ENCODE measurements at places on chromosomes 2 and 18.

- no peak for DNase-seq
Measured at GRCh38 chr2:165469417-165469816, at the start of gene CSRNP3. CSRNP3 (plus strand) TSS chr2:165469698; CDS start chr2:165595066, 125,368 bp downstream.

GRCh38 chr2:156436497-156437085 is 412 bp downstream of the GPD2 start:
- DNase-seq = peak; percentile 23

GRCh38 chr2:10255189-10256030 is 47.3 kb upstream of the HPCAL1 start:
- no peak for DNase-seq

GRCh38 chr18:27378431-27379095 is 193.5 kb upstream of the CHST9 start:
- no peak for DNase-seq

GRCh38 chr2:226151157-226151556 is 648.5 kb downstream of the IRS1 start:
- no peak for DNase-seq

DNA sequence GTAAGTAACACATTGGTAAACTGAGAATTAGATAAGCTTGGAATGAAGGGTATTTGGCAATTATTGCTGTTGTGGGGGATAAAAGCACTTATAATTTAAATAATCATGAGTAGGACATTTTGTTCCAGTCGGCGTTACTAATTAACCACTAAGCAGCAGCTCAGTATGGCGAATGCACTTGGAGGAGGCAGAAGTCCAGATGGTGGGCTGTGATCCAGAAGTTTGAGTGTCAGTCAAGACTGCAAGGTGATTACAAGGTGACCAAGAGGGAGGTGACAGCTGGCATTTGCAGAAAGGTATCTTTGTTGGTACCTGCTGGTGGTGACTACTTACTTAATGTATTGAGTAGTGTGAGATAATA is 643.6 kb upstream of the FAM98A start:
- DNase-seq = no peak

DNA sequence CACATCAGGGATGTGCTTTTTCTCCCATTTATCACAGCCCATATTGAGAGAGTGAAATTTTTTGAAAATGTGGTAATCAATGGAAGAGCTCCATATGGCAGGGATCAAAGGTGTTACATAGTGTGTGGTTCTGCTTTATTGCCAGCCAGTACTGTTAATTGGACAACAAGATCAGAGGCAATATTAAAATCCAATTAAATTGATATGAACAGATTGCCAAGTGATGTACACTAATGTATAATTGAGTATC is 338.9 kb downstream of the BCL11A start:
- DNase-seq = no peak

DNA sequence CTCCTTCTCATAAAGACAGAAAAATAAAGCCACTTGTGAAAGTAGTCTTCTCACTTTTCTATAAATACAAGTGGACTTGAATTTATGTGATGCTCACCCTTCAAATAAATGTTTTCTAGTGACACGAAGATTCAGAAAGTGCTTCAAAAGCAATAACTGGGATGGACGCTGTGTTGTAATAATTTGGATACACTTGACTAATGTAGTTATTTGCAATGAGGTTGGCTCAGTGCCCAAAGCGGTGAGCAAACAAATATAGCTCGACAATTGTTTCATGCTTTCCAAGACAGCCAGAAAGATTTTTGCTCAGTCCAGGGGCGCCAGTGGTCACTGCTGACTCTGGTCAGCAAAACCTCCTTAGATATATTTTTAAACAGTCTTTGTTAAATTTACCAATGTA is 278.6 kb upstream of the KLHL14 start:
- DNase-seq = no peak

GRCh38 chr18:32048507-32049091 is 30.0 kb downstream of the RNF125 start:
- peak; percentile 36 for DNase-seq

- no peak for DNase-seq
Measured at GRCh38 chr18:26459340-26459739, 89.0 kb downstream of the KCTD1 start.

DNA sequence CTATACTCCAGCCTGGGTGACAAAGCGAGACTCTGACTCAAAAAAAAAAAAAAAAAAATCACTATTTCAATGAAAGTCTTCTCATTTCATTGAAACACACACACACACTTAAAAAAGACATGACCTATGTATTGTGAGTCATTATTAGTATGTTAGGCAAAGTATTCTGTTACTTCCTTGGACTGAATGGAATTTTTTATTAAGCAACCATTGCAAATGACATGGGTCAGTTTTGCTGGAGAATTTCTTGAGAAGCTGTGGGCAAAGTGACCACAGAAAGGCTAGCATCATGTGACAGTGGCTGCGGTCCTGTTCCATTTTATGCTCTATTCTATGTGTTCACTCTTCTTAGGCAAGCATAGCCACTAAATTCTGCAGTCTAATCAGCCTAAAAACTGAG is 695.7 kb downstream of the TDRD15 start:
- DNase-seq = no peak

DNA sequence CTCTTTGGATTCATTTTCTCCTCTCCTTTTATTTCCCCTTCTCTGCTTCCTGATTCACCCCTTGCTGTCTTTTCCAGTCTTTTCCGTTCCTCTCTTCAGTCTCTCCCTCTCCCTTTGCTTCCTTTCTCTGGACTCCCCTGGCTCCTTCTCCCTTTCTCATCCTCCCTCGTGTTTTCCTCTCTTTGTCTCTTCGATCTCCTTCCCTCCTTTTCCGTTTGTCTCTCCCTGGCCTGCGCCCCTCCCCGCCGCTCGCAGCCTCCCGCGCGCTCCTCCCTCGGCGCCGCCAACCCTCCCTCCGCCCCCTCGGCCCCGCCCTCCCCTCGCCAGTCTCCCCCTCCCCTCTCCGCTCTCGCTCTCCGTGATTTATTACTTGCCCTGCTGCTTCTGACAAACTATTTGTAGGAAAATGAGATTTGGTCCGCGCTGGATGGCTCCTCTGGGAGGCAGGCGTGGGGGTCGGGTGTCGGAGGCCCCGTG is 46.0 kb upstream of the PAX8 start:
- peak; percentile 11 for DNase-seq

DNA sequence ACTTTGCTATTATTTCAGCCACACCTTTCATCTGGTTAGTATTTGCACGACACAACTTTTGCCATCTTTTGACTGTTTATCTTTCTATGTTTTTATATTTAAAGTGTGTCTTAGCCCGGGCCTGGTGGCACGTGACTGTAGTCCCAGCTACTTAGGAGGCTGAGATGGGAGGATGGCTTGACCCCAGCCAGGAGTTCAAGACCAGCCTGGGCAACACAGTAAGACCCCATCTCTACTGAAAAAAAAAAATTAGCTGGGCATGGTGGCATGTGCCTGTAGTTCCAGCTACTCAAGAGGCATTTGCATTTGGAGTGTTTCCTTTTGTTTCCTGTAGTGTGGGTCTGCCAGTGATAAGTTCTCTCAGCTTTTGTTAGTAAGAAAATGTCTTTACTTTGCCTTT is 88.7 kb upstream of the GLI2 start:
- no peak for DNase-seq

GRCh38 chr2:54949431-54949830 is 100.8 kb downstream of the RTN4 start:
- DNase-seq = no peak

DNA sequence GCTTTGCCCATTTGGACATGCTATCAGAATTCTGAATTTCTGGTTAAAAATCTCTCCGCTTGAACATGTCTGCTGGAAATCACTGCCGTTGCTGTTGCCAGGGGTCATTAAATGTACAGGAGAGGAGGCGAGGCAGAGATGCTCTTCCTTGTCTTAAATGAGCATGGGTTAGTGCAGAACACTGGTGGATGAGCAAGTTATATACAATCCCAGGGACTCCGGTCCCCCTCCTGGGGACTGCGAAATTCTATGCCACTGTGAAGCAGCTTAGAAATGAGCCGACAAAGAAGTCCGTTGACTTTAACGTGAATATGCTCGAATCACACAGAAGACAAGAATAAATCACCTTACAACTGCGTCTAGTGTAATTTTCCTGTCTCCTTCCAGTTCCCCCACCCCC is 95.1 kb upstream of the KLHL14 start:
- no peak for DNase-seq

DNA sequence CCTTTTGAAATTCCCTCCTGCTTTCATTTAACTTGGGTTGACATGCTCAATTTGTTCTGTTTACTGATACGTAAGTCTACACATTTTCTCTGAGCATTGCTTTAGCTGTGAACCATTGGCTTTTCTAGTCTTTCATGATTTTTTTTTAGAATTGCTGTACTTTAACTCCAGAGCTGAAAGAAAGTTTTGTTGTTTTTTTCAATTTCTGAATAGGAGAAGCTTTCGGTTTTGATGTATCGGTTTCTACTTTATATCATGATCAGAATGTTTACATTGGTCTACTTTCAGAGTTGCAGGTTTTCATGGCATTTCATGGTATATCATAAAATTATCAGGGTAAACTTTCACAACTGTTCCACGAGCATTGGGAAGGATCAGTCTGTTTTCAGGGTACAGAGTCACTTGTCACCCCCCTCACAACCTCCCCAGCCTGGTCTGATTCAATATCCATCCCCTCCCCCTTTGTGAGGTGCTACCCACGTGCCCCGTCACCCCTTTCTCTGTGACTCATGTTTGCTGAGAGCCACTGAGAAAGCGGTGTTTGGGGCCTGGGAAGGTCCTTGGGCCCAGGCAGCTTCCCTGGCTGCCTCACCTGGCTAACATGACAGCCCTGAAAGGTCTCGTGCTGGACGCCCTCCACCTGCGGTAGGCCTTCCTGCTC is 7.0 kb downstream of the ASTL start:
- peak; percentile 34 for DNase-seq

- no peak for DNase-seq
Measured at GRCh38 chr2:197276156-197276555, 34.4 kb downstream of the ANKRD44 start.

DNA sequence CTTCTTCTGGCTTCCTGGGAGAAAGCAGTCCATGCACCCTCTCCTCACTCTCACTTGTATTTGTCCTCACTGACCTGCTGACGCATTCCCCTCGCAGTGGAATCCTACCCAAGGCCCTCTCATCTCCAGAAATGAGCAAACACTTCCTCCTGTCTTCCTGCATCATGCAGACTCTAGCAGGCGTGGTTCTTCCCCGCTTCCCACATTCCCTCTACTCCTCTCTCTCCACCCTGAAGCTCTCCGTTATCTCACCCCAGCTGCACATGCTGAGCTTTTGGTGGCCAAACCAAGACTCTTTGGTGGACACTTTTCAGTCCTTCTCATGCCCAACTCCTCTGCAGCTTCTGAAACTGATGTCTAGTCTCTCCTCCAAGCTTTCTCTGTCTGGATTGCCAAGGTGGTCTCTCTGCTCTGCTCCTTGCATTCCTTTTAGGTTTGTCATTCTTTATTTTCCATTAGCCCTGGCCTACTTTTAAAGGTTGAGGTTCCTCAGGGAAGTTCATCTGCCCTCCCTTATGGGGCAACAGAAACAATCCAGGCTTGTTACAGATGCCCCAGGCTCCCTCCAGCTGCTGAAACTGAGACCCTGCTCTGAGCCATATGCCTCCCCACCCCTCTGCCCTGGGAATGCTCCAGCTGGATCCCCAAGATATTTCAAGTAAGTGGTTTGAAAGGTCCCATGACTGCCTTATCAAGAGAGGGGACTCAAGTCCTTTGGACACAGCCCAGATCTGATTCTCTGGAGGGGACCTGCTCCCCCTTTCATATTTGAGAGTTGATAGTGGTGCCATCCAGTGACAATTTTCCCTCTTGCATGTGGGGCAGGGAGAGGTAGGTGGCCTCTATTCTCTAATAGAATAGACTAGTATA is 835 bp upstream of the IL18RAP start:
- DNase-seq = no peak

- DNase-seq = no peak
Measured at GRCh38 chr18:75071866-75072671, 136.9 kb downstream of the PTGR3 start.

- no peak for DNase-seq
Measured at GRCh38 chr2:95008996-95009395, 16.5 kb upstream of the MAL start.

DNA sequence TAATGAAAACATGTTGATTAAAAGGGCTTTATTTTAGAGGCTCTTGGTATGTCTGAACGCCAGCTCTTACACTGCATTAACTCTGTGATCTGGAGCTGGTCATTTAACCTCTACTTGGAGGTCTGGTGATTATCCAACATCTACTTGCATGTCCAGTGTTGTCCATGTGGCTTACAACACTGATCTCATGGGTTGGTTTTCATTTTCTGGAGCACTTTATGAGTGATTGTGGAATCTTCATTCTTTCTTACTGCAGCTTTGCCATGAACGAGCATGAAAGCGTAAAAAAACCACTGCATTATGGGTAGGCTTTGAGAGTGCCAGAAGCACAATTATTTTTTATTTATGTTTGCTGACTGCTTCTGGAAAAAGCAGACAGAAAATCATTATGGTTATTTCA is 4.8 kb downstream of the CCDC195 start:
- DNase-seq = no peak

- DNase-seq = no peak
Measured at GRCh38 chr2:142052220-142052863, 78.5 kb downstream of the LRP1B start.

- no peak for DNase-seq
Measured at GRCh38 chr2:172053486-172053885, 31.8 kb upstream of the DLX1 start.

- no peak for DNase-seq
Measured at GRCh38 chr2:64857581-64858471, 131.4 kb upstream of the SLC1A4 start.

- DNase-seq = no peak
Measured at GRCh38 chr2:150888337-150888736, 373.3 kb downstream of the RBM43 start.

DNA sequence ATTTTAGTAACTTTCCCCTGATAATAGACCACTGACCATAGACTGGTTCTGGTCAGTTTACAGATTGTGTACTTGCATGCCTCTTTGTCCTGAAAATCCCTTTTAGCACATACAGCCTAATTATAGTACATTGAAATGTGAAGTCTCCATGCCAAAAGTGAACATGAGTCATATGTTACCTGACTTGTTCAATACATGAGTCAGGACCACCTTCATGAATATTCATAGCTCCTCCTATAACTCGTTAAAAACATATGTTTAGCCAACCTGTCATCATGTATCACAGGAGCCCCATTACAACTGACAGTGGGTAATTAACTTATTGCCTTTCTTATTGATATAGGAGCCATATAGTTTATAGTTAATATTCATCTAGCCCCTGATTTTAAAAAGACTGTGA is 78.6 kb downstream of the SH3YL1 start:
- no peak for DNase-seq

DNA sequence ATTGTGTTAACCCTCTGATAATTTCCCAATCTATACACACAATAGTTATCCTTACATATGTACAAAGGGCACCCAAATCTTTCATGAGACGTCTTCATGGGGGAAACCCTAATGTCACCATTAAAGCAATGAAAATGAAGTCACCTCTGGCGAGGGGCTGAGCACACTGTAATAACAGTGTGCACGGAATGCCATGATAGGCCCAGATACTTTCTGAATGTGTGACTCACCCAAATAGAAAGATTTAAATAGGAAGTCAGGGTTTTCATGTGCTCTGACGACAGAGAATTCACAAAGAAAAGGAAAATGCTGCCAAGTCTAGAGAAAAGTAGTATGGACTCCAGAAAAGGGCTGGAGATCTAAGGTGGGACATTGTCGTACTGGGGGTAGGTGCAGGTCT is 128.3 kb downstream of the SATB2 start:
- DNase-seq = no peak

GRCh38 chr2:60095202-60095815 is 458.1 kb downstream of the BCL11A start:
- DNase-seq = no peak

Measured in CD4-positive, alpha-beta T cell treated with Interleukin-10 for 1 hour (primary cell).